ENCODE measurements at places on chromosomes 13 and 19.

DNA sequence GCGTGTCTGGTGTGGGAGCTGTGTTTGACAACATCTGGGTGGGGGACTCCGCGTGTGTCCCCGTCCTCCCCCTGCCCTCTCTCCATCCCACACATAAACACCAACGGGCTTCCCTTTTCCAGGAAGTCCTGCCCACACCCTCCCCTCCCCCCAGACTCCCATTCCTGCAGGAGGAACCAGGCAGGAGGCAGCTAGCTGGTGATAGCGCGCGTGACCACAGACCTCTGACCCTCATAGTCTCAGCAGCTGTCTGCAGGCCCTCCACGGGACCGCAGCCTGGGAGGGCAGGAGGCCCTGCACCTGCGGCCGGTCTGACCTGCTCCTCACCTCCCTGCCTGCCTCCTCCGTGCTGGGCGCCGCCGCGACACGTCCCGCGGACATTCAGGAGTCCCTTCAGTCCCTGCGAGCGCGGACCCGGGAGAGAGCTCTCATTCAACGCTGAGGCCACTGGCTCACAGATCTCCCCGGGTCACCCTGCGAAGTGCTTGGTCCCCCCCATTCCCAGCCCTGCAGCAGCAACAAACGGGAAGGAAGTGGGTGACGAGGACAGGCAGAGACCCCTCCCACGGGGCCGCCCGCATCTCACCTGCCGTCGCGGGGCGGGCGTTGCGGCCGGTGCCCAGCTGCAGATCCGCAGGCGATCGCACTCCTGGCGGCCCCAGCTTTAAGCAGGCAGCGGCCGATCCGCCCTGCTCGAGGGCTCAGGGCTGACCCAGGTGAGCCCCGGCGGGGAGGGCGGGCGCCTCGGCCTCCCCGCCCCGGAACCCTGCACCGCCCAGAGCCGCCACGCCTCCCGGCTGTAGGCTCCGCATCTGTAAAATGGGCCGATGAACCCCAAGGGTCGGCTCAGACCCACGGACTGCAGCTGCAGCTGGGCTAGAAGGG lies 1.1 kb upstream of the ACP5 start:
- no peak for DNase-seq

DNA sequence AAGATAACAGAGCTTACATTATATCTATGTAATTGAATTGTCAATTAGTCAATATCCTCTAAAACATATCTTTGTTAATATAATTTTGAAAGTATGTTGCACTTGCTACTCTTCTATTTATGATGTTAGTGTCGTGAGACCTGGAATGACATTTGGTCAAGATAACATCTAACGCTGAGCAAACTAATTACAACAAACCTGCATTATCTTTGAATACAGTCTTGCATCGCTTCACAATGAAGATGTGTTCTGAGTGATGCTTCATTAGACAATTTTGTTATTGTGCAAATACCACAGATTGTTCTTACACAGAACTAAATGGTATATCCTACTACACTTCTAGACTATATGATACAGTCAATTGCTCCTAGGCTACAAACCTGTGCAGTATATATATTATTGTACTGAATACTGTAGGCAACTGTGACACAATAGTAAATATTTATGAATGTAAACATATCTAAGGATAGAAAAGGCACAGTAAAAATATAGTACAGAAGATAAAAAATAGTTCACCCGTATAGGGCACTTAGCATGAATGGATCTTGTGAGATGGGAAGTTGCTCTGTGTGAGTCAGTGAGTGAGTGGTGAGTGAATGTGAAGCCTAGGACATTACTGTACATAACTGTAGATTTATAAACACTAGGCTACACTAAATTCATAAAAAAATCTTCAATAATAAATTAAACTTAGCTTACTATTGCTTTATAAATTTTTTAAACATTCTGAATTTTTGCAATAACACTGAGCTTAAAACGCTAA lies 1773.8 kb downstream of the PCDH9 start:
- DNase-seq: no peak

DNA sequence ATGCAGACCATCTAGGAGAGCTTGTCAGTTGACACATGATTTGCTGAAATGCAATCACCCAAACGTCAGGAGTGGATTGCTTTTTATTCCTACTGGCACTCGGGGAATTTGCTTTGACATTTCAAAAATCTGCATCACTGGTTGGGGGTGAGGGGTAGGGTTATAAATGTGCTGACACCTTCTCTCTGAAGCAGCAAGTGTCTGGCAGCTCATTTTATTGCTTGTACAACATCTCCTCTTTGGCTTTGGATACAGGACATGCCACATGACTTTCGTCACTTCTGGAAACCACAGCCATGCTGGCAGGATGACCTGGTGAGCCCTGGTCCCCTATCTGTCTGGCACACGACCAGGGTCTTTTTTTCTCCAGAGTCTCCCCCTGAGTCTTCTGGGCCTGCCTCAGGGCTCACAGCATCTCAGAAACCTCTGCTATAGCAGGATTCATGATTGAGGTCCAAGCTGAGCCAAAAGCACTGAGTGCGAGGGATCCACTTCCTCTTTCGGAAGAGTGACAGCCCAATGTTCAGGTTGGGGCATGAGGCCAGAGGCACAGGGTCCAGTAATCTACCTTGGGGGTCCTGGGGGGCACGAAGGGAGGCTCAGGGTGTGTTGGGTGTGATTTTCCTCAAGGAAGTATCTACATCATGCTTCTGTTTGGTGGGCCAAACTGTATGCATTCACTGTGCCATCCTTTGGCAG lies 60.1 kb downstream of the HSPH1 start:
- DNase-seq: no peak

DNA sequence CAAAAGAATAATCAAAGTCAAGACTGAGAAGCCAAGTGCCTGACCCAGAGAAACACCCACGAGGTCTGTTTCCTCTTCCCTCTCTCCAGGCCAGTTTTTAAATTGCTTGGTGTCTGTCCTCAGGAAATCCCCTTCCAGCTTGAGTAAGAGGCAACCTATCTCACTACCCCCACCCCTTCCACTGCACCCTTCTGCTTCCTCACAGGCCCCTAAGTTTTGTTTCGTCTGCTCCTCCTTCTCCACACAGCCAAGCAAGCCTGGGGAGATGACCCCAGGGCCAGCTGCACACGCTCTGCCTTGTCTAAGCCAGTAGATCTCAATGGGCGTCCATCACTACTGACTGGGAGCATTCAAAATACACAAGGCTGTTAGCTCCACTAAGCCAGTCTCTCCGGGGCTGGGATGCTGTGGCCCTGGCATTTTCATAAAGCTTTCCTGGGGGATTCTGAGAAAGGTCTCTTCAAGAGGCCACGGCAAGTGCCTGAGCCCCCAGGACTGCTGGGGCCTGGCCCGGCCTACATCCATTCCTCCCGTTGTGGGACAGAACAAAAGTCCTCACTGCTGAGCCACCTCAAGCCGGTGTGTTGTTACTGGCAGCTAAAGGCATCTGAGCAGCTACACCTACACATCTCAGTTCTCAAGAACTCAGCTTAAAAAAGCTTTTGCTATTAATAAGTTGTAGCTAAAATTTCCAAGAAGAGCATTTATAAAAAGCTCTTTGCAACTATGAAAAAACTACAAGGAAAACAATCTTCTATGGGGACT lies 14.9 kb upstream of the IL4I1 start:
- DNase-seq: no peak

GRCh38 chr13:39364947-39365468 lies 238.0 kb downstream of the LHFPL6 start:
- no peak for DNase-seq

GRCh38 chr19:28023064-28023463 lies 1189.9 kb downstream of the UQCRFS1 start:
- DNase-seq: no peak

- no peak for DNase-seq
These were observed 20.6 kb upstream of the QTRT1 start for GRCh38 chr19:10680545-10681135.

- DNase-seq: no peak
These were observed 461.7 kb downstream of the KLF12 start for GRCh38 chr13:73672492-73672891.

- no peak for DNase-seq
These were observed 21.1 kb downstream of the CLEC17A start for GRCh38 chr19:14603990-14604387.

DNA sequence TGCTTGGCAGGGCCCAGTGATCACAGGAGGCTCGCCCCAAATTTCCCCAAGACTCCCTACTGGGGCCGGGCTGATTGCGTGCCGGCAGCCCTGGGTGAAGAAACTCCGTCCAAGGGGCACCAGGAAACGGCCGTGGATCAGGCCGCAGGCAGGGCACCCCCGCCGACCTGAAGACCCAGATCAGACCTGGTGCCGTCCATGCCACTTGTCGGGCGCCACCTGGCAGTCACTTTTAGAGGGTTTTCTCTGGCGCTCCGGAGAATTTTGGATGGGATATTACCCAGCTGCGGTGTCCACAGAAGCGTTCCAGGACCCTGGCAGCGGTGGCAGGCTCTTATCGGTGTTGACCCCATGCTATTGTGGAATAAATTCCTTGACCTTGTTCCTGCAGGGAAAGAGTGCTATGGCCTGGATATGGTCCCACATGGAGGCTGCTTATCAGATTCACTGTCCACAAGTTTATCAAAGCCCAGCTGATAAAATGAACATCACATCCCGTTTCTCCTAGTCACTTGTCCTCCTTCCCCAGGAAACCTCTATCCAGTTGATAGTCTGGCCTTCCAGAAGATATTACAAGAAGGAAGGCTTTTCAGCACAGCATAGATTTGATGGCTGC lies 38.2 kb downstream of the IGFL2 start:
- no peak for DNase-seq

DNA sequence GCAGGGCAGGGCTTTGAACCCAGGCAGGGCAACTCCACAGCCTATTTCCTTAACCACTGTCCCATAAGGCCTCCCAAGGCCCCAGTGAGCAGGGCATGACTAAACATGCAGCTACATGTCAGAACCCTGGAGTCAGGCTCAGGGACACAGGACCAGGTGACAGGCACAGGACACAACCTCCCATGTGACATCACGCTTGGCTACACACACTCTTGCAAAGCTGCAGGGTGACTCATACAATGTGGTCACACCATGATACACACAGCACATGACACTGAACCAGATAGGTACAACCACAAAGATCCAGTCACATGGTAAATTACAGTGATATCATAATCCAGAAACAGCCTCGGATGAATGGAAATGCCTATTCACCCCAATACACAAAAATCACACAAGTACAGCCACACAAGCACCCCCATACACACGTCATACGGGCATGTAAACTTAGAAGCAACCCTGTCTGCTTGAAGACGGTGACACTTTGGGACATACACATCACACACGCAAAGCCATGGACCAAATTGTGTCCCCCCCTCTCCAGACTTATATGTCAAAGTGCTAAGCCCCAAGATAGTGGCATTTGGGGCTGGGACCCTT lies 14.5 kb downstream of the KLK4 start:
- peak; percentile 59 for DNase-seq

DNA sequence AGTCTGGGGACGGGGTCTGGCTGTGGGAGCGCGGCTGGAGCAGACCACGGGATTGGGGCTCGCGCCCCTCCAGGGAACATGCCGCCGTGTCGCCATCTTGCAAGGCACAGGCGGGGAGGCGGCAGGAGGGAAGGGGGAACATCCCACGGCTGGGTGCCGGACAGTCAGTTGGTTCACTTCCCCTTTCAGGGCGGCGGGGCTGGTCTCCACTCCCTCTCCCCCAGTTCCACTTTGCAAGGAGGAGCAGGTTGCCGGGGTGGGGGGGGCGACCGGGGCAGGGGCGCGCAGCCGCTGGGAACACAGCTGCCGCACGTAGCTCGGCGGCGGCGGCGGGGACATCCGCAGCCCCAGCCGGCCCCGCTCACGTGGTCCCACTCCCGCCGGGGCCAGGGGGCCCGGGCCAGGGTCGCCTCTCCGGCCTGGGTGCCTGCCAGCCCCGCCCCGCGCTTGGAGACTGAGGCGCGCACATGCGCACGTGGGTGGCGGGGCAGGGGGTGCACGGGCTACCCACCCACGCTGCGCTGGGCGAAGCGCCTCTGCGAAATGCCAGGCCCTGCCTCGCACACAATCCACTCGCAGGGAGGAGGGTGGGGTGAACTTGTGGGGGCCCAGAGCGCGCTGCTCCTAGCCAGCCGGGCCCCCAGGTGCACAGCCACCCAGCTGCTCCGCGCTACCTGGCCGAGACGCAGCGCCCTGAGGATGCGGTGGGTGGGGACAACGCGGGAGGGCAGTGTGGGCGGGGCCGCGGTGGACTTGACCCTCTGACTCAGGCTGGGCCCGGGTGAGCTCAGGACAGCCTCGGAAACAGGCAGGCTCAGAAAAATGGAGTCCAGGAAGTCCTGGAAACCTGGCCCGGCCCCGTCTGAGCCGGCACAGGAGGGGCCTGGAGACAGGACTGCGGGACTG lies 6.4 kb downstream of the KLF16 start:
- DNase-seq: peak; percentile 82

DNA sequence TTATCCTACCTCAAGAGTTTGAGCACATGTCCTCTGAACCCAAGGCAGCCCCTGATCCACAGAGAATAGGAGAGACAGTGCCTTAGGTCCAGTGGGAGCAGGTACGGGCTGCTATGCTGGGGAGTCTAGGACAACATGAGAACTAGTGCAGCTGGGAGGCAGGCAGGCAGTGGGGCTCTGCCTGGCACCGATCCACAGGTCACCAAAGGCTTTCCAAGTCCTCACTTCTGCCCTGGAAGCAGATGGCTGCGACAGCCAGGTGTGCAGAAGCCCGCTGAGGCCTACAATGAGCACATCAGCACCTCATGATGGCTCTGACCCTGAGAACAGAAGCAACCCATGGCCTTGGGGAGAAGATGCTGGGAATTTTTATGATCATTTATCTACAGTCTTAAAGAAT lies 29.8 kb upstream of the EPHX3 start:
- DNase-seq: no peak

DNA sequence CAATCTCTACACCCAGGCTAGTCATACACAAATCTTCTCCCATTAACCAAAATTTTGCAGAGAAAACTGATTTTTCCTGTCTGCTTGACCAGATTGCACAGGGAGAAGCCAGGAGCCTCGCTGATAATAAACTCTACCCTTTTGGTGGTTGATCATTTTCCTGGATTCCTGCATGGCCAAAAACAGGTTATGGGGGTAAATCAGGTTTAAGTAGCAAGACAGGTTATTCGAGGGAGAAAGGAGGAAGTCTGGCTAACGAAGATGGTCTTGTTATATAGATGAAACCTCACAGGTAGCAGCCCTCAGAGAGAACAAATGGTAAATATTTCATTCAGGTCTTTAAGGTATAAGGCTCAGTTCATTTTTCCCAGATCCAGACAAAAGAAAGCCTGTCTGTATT lies 16.0 kb upstream of the CEACAM6 start:
- no peak for DNase-seq

- no peak for DNase-seq
These were observed 42.8 kb upstream of the GTF3A start for GRCh38 chr13:27381601-27382000.

DNA sequence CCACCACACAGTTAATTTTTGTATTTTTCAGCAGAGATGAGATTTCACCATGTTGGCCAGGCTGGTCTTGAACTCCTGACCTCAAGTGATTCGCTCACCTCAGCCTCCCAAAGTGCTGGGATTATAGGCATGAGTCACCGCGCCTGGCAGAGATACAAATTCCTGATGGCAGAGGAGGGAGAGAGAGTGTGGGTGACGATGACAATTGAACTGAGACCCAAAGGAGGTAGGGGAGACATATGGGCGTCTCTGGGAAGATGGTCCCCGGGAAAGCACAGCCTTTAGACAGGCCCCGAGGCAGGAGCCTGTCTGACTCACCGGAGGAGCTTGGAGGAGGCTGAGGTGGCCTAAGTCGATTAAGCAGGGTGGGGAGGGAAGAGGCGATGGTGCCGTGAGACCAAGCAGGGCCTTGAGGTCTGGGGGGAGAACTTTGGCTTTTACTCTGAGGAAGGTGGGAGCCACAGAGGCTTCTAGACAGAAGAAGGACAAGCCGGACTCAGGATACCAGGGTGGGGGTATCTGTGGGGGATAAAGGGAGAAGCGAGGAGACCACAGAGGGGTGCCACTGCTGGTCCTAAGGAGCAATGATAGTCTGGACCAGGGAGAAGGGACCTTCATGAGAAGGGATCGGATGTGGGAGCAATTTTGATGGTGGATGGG lies 38.2 kb downstream of the ARRDC2 start:
- DNase-seq: no peak
